NCI-H2029 (cell line): ENCODE measurements at places on chromosomes 1 and 21.

DNA sequence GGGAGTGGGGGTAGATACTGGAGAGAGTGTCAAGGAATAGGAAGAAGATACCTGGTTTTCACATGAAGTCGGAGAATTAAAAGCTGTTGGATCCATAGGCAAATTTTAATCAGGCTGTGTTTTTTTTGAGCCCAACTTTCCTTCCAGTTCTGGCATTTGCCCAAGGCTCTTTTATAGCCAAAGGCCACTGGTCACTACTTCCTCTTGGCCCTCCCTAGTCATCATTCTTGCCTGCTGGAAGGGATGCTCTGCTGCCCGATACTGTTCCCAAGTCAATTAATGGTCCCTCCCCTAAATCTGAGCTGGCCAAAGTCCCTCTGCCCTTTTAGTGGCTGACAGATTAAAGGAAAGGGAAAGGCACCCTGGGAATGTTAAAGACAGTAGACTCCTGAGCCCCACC, 102.8 kb upstream of the ZNF648 start:
- no peak for DNase-seq

DNA sequence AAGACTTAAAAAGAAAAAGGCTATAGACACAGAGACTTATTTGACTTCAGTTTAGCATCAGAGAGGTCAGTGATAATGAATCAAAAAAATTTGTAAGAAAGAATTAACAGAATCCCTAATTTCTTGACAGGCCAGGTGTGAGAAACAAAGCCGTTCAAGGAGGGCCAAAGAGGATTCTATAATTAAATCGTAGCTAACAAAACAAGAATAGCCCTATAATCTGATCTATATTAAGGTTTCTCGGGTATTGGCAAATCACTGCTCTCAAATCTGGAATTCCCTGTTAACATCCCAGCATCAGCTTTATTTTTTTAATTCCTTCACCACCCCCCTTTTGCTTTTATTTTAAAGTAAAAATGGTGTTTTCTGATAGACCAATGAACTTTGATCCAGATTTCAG, 60.3 kb downstream of the PUM1 start:
- no peak for DNase-seq

- no peak for DNase-seq
These were observed 933 bp upstream of the FTCD start for GRCh38 chr21:46156378-46156645.

- DNase-seq: no peak
These were observed 405 bp upstream of the UHMK1 start for GRCh38 chr1:162497104-162497722.

DNA sequence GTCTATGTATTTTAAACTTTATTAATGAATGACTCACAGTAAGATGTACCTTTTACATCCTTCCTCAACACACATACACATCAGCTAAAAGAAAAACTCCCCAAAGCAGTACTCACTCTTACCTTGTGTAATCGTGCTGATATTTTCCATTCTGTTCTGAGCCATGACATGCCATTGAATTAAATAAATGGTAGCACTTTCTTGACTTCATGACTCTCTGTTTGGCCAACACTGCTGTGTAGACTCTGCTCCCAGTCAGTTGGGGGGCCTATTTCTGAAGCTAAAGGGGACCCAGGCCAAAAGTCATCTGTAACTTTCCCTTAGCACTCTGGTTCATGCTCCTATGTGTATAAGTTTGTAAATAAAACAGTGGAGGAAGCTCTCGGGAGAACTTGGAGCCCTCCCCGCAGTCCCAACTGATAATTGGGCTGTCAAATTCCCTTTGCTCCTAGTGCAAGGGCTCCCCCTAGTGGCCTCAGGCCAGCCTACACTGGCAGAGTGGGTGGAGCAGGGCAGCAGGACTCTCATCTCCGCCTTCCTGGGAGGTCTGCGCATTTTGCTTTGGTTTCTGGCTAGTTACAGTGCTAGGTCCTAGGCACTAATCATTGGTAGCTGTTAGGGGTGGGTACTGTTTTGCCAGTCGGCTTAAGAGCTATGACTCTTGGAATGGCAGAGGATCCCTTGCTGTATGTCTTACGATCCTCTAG, 1.7 kb upstream of the FYB2 start:
- DNase-seq: peak; percentile 92

GRCh38 chr1:223802602-223803001, 43.1 kb downstream of the TP53BP2 start:
- DNase-seq: no peak

DNA sequence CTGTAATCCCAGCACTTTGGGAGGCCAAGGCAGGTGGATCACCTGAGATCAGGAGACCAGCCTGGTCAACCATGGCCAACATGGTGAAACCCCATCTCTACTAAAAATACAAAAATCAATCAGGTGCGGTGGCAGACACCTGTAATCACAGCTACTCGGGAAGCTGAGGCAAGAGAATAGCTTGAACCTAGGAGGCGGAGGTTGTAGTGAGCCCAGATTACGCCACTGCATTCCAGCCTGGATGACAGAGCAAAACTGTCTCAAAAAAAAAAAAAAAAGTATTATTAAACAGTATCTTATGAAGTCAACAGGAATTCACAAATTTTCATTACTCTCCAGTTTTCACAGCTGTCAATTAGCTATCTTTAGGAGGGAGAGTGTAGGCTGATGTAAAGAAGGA, 3.8 kb downstream of the ACBD6 start:
- no peak for DNase-seq

GRCh38 chr1:86542631-86543030, 4.2 kb upstream of the CLCA4 start:
- DNase-seq: no peak

GRCh38 chr1:204142032-204142974, 9.5 kb downstream of the ETNK2 start:
- no peak for DNase-seq

- DNase-seq: no peak
These were observed 602.2 kb upstream of the CXADR start for GRCh38 chr21:16910435-16911165.

DNA sequence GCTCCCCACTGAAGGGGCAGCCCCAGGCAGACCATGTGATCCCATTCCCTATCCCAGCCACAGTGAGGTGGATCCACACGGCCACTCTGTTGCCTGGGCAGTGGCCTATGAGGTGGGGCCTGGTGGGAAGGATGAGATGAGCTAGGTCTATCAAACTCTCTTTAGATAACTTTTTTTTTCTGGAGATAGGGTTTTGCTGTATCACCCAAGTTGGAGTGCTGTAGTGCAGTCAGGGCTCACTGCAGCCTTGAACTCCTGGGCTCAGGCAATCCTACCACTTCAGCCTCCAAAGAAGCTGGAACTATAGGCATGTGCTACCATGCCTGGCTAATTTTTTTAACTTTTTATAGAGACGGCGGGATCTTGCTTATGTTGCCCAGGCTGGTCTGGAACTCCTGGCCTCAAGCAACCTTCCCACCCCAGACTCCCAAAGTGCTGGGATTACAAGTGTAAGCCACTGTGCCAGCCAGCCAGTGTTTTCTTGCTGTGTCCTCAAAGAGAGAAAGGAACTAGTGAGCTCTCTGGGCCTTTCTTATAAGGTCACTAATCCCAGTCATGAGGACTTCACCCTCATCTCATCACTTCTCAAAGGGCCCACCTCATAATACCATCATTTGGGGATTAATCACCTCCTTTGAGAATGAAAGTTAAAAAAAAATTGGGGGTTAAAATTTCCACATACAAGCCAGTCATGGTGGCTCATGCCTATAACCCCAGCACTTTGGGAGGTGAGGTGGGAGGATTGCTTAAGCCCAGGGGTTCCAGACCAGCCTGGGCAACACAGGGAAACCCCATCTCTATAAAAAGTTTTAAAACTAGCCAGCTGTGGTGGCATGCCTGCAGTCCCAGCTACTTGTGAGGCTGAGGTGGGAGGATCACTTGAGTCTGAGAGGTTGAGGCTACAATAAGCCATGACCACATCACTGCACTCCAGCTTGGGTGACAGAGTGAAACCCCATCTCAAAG, 36.6 kb downstream of the H3-3A start:
- DNase-seq: no peak

- peak; percentile 36 for DNase-seq
These were observed at the start of gene FMOD for GRCh38 chr1:203351037-203351625. Gene FMOD (minus strand): TSS chr1:203351122. CDS start chr1:203348270, 2,852 bp downstream.

DNA sequence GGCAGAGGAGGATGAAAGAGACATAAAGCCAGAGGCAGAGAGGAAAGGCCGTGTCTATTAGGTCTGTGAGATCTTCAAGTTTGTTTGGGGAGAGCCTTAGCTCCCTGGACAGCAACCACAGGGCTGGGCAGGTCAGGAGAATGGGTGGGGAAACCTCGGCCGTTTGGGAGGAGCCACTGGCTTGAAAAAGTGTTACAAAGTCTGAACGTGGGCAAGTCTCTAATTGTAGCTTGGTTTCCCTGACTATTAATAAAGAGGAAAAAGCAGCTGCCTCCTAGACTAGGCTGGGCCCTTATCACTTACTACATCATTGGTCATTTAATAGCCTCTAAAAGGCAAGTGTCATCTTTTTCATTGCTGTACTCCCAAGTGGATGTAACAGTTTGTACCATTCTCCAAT, at the start of gene CCDC17:
Gene CCDC17 (minus strand): TSS at position 83 of the 400 bp plus-strand sequence. CDS start 145 bp downstream, outside the sequence.
- DNase-seq: no peak

GRCh38 chr1:204566583-204566955, 50.4 kb downstream of the MDM4 start:
- no peak for DNase-seq

GRCh38 chr1:168246506-168246905, 20.7 kb downstream of the SFT2D2 start:
- no peak for DNase-seq

DNA sequence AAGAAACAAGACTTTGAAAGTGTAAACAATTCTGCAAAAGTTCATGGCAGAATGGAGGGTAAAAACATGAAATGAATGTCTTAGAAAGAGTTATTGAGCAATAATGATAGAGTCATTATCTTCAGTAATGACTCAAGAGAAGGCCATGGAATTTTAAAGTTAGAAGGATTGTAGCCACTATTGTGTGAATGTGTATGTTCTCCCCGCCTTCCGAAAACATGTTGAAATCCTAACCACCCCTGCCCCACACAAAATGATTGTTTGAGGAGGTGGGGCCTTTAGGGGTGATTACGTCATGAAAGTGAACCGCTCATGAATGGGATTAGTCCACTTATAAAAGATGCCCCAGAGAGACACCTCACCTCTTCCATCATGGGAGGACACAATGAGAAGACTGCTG, 93.8 kb upstream of the CCDC190 start:
- DNase-seq: no peak

- DNase-seq: no peak
These were observed 665.5 kb downstream of the PTPRU start for GRCh38 chr1:29901624-29902325.

GRCh38 chr1:52240592-52241210, 98.8 kb downstream of the ZFYVE9 start:
- DNase-seq: no peak

DNA sequence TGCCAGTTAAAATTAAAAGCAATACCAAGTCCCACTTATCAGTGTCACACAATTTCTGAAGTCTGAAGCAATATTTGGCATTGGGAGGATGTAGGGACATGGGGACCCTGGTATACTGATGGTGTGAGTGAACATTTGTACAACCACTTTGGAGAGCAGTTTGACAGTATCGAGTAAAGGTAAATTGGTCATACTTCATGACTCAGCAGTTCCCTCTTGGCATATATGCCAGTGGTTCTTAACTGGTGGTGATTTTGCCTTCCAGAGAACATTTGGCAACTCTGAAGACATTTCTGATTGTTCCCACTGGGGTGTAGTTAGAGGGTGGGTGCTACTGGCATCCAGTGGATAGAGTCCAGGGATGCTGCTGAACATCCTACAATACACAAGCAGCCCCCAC, 19.7 kb downstream of the FMOD start:
- no peak for DNase-seq

DNA sequence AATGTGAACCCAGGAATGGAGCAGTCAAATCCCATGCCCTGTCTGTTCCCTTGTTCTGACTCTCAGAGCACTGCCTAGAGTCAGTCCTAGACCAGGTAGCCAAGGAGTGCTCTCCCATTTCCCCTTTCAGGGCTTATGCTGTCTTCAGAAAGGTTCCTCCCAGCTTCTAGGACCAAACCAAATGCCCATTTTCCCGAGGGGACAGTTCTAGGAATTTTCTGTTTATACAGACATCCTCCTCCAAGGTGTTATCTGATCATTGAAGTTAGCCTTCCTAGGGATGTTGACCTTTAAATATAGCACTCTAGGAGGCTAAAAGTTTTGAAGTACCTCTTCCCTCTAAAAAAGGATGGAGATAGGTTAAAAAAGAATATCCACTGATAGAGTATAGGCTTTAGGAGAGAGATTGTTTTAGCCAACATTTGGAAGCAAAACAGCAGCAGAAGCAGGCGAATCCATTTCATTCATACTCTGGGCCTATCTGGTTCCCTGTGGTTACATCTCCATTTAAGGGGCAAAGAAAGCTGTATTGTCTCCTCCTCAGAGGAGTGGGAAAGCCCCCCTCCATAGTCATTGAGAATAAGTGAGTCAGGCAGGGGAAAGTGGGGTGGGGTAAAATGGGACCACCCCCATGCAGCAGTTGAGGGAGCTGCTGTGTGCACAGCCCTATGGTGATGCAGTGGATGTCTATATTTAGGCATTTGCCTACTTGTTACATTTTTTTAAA, 126.5 kb downstream of the SPATA46 start:
- no peak for DNase-seq

DNA sequence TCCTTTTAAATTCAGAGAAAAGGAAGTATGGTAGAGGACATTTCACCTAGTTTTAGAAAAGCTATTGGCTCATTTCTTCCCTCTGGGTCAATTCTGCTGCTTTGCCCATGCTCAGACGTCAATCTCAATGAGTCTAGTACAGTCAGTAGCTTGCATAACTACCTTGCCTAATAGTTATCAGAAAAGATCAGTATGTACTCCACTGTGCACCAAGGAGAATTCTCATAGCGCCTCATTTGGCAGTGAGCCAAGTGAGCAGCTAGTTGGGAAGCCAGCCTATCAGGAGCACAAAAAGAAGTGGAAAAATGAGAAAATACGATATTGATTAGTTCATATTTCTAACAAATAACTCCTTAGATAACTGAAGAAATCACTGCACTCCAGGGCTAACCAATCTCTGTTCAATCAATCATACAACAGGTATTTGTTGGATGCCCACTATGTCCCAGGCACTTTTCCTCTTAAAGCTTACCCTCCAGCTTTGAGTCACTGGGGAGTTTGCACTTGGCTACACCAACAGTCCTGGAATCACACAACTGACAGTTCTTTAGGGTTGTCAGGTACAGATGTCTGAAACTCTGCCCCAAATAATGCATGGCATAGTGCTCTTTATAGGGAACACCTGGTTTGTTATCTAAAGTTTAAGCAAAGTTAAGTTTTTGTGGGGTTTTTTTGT, 50.2 kb downstream of the PRDX6 start:
- no peak for DNase-seq
